ENCODE measurements at places on chromosomes 6 and 20. TPM values are rescaled to one million over a fixed set of nuclear protein-coding genes. Genes with fewer than 3 reads are reported as not detected.
A peak's percentile ranks its signal among the peaks of the same experiment; 100 is the strongest.

UBE2C gene
- 179 TPM for total RNA-seq

DNA sequence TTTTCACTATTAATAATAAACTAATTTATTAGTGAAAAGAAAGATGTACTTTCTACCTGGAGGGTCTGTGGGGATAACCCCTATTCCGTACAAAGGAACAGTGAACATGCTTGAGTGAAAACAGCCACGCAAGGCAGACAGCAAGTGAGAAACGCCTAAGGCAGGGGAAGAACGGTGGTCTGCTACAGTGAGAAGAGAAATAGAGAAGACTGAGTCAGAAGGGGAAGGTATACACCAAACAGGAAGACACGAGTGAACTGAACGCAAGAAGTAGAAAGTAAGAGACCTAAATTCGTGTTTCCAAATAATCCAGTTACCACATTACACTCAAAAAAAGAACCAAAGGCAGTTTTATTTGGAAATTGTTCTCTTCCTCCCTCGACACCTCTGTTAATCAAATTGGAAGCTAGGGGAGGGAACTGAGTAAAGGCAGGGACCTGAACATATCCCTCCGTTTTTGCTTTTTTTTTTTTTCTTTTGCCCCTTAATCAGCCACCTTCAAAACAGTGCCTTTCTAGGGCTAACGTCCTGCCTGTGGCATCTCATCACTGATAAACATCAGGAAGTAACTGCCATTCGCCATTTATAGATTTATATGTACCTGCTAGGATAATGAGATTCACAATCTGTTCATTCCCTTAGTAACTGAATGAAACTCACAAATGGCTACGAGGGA, 48.9 kb downstream of the ATXN1 start:
- no peak for DNase-seq

GRCh38 chr20:23206061-23206460, 119.9 kb upstream of the CD93 start:
- no peak for DNase-seq

GRCh38 chr6:46799657-46800056, 6.5 kb downstream of the MEP1A start:
- no peak for DNase-seq

TMEM74B gene
- 2.2 TPM for total RNA-seq

GRCh38 chr6:76942203-76942966, 520.9 kb downstream of the HTR1B start:
- no peak for DNase-seq

- DNase-seq, result no peak
These were observed 18.7 kb upstream of the RALGAPB start for GRCh38 chr20:38453941-38454340.

- no peak for DNase-seq
These were observed 21.6 kb upstream of the TOP1 start for GRCh38 chr20:41006936-41007474.

ULBP3 gene
- 9.4 TPM for total RNA-seq

GRCh38 chr20:36249450-36249849, 13.2 kb downstream of the AAR2 start:
- DNase-seq, result no peak

IP6K3 gene
- total RNA-seq, result not detected

- DNase-seq, result no peak
These were observed 121.8 kb downstream of the COL9A1 start for GRCh38 chr6:70180901-70181599.

TIAM2 gene
- total RNA-seq, result 3.6 TPM

DNA sequence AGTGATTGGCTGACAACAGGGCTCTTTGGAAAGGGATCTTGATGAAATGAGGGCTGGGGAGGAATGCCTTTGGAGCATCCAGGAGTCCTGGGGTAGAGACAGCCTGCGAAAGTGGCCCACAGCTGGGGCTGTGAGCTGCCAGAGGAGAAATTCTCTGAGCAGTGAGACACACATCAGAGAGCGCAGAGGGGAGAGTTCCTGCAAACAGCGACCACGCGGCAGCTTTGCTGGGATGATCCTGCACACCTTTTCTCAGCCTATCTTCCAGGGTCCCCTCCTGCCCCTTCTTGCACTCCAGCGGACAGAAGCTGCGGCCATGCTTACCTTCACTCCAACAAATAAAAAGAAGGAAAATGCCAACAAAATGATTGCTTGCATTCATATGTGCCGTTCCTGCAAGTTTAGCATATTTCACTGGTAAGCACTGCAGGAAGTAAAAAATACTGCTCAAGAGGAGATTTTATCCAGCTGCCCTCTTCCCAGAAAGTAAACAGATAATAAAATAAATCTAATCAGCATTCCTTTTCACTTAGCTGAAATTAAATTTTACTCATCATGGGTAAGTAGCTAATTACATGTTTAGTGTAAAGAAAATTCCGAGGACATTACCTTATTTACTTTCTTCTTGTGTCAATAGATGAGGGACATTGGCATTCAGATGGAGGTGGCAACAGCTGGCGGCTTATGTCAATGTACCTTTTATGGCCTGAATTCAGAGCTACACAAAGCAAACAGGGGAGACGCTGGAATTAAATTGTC, 339.9 kb upstream of the ARID1B start:
- DNase-seq, result no peak

- DNase-seq, result no peak
These were observed 945.7 kb downstream of the KIF16B start for GRCh38 chr20:15627501-15627903.

SNAP25 gene
- 0.40 TPM for total RNA-seq

DNMT3B gene
- total RNA-seq, result 1.0 TPM

HTR1E gene
- not detected for total RNA-seq

DNA sequence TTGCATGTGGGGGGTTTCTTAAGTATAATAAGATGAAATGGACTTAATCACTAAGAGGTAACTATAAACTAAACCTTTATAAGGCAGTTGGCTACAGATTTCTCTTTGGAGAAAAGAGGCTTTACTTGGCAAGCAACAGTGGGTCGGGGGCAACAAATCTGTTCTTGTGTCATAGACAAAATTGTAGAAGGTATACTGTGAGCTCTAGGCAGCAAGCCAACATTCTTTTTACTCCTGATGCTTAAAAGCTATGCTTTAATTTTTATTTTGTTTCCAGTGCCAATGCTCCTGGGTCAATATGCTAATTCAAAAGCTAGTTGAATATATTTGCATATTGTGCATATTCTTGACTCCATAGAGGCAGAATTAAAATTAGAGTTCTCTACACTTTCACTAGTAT, 495.4 kb downstream of the BTBD3 start:
- DNase-seq, result no peak

RBM38 gene
- 20.6 TPM for total RNA-seq

DNA sequence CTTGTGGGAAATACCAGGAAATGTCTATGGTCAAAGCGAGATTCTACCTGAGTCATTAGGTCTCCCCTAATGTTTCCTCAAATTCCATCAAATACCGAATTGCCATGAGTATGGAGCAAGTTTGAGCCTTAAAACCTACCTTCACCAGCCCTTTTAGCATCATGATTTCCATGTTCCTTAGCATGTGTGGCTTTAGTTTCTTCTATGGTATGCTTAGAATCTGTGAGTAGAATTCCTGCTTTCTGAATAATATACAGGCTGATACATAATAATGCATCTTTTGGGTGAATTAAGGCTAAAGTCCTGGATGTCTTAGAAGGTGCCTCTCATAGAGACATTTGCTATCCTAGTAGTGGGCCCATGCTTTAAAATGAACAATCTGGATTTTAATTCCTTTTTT, 32.0 kb downstream of the TSPYL4 start:
- DNase-seq, result no peak

GRCh38 chr6:147922799-147923198, 414.3 kb downstream of the SAMD5 start:
- no peak for DNase-seq

- DNase-seq, result no peak
These were observed 2.6 kb downstream of the PRR18 start for GRCh38 chr6:166305562-166306117.

CALHM4 gene
- total RNA-seq, result not detected

DNA sequence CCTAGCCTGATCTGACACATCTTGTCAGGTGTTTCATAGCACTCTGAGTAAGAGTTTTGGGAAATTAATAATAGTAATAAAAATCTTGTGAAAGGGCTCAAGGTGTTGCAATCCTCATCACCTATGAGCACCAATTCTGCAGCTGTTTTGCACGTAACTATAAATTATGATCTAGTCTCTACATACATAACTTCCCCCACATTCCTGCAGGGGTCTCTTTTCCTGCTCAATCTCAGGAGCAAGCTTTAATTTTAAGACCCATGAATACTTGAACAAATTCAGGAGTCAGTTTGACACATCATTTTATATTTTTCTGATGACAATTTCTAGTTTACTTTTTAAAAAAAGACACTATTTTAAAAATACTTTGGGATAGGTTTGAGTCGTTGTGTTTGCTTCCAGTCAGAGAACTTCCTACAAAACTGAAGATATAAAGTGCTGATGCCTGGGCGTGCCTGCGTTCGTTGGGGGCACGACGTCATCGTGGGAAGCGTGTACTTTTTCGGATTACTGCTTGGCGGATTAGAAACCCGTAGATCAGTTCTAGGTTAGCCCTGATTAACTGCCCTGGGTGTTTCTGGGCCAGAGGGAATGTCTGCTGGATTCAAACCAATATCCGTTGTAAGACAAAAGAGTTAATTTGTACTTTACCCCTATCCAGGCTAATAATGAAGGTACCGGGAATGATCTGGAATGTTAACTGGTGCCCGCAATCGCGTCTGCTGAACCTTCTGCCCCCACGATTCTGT, 1.0 kb upstream of the E2F3 start:
- no peak for DNase-seq

- DNase-seq, result no peak
These were observed 89.9 kb downstream of the AKAP7 start for GRCh38 chr6:131225127-131225526.

GRCh38 chr6:3222506-3223038, 4.9 kb downstream of the TUBB2B start:
- DNase-seq, result no peak

- DNase-seq, result no peak
These were observed 259.3 kb downstream of the TFAP2B start for GRCh38 chr6:51077821-51078518.

DNA sequence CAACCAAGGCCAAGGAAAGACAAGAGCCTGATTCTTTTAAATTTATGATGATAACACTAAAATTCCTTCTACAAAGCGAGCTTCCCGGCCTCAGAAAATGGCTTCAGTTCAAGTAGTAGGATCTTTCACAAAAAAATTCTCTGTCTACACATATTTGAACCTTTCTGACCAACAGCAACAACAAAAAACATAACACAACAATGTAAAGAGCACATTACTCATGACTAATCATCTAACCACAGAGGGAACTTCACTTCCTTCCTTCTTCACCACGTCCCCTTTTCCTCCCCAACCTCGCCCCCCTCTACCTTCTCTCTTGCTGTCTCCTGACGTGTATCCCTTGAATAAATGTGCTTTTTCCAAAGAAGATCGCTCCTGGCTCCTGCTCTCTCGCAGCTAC, 228.2 kb downstream of the MYLK4 start:
- DNase-seq, result peak; percentile 64

DNA sequence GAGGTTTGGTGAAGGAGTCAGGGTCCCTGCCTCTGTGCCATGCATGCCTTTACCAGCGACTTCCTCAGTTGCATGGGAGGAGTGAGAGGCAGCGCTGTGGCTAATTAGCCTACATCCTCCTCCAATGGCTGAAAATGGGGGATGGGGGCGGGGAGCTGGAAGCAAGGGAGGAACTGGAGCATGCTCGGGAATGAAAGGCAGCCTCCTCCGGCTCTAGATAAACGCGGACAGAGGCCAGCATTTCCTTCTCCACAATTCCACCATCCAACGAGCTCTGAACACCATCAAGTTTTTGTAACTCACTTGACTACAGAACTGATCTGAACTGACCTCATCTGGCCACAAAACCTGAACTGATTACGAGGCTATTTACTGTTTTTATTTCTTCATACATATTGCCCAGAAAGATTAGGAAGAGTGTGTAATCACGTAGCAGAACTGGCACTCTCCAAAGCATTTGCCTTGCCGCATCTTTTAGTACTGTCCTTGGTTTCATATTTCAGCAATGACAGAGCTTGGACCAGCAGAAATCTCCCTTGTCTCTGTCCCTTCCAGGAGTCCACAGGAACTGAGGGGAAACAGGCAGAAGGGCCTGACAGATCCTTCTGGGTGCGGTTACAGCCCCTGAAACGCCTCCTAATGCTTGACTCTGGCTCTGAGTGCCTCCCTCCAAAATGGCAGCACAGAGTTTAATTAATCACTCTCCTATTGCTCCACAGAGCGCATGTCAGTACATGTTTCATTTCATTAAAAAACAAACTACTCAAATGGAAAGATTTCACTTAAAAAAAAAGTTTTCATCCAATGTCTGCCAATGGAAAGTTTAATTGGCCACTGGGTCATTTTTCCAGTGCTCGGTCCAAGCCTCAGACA, 58.2 kb upstream of the TRAF3IP2 start:
- DNase-seq, result no peak

GRCh38 chr6:30870546-30870945, 13.8 kb upstream of the DDR1 start:
- DNase-seq, result no peak

GRCh38 chr6:85641897-85642773, 551 bp downstream of the SYNCRIP start:
- DNase-seq, result no peak

GRCh38 chr20:48261398-48261910, 476.2 kb upstream of the SULF2 start:
- DNase-seq, result no peak

FOXC1 gene
- 94.3 TPM for total RNA-seq

DNA sequence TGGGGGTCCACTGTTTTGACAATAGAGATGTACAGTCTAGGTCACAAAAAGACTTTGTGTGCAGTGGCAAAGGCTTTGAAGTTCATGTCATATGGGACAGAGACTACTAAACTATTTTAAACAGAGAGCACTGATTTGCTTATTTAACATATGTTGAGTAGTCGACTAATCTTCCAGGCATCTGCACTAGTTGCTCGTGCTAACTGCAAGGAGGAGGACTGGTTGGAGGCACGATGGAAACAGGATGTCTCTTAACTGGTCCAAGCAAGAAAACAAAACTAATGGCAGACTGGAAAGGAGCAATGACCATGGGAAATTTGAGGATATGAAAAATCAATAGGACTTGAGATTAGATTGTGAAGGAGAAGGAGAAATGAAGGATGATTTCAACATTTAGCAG, 28.5 kb upstream of the ERVFRD-1 start:
- DNase-seq, result no peak

DNA sequence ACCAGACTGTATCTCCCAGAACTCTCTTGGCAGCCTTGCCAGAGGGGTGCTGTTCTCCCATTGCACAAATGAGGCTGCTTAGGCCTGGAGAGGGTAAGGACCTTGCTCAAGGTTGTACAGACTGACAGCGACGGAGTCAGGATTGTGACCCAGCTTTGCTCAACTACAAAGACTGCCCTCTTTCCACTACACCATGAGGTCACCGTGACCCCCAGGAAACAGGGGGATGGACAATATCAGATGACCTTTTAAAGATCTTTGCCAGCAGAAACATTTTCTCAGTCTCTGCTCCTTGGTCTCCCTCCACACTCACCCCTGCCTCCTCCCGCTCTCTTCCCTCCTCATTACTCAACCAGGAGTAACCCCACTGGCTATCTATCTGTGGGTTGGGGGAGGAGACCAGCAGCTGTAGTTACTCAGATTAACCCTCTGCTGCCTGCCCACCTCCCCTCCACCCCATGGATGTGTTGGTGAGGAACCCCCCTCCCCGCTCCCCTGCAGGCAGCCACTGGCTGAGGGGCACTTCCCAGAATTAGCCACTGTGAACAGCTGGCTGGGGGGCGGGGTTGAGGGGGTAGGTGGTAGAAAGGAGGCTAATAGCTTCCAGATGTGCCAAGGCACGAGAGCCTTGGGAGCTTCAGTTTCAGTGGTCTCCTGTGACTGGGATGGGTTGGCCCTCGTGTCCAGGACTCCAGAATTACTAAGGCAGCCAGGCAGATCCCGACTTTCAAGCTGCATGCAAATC, 26.9 kb upstream of the MRPS18A start:
- DNase-seq, result no peak
